T-helper 17 cell (primary cell): ENCODE measurements at places on chromosomes 6 and 20.

DNA sequence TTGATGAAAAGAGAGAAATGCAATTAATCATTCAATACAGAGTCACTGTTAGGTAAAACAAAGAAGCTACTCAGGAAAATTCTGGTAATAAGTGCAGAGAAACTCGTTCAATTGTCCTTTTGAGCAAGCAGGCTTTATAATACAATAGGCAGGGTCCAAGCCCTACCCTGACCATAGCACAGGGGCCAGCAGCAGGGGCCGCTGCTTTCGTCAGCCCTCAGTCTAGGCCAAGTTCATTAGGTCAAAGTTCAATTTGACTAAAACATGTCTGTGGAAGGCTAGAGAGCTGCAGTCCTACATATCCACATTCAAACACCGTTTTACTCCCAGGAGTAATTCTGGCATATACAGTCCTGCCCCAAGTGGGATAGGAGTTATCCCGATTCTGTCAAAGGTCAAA, 94.6 kb downstream of the BCAS1 start:
- H3K27ac ChIP-seq: no peak overlapping the region
- peaks cover 2% of the 10 kb centered on the region for H3K36me3 ChIP-seq
- DNase-seq: no peak
- H3K27me3 ChIP-seq: no peaks in the 10 kb centered on the region

DNA sequence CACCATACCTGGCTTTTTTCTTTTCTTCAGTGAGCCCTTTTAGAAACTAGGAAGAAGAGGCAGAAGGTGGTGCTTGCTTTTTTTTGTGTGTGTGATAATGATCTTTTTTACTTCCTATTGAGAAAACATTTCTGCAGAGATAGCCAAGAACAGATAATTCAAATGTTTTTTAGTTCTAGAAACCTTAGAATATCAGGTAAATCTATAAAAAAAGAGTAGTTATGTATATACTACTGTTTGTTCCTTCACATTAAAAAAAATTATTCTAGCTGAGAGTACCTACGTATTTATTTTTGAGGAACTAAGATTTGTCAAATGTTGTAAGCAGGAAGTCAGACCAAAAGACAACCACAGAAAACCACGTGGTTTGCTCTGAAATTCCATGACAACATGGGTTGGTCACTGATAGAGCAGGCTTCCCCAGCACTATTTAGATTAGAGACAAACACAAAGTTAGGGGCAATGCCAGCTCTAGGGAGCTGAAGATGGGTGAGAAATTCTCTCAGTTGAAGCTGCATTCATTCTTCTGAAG, 12.8 kb downstream of the STK4 start:
- peak; percentile 41 for DNase-seq
- H3K4me3 ChIP-seq: peak overlapping the region; percentile 89
- peak overlapping the region; percentile 100 for H3K27ac ChIP-seq
- H3K27me3 ChIP-seq: no peaks in the 10 kb centered on the region
- H3K4me1 ChIP-seq: peaks cover 70% of the 10 kb centered on the region

- peaks cover 4% of the 10 kb centered on the region for H3K4me1 ChIP-seq
- H3K27me3 ChIP-seq: no peaks in the 10 kb centered on the region
- H3K4me3 ChIP-seq: no peak overlapping the region
Observed at GRCh38 chr6:26064619-26065257, 22.5 kb upstream of the HFE start.

- no peak for DNase-seq
- peak overlapping the region; percentile 2 for H3K4me3 ChIP-seq
- no peaks in the 10 kb centered on the region for H3K27me3 ChIP-seq
- H3K36me3 ChIP-seq: no peaks in the 10 kb centered on the region
- peaks cover 2% of the 10 kb centered on the region for H3K4me1 ChIP-seq
Observed at GRCh38 chr6:140320081-140321080, 945.9 kb upstream of the CITED2 start.

- H3K36me3 ChIP-seq: no peaks in the 10 kb centered on the region
- peak overlapping the region; percentile 93 for H3K27ac ChIP-seq
- DNase-seq: no peak
- peaks cover 23% of the 10 kb centered on the region for H3K4me1 ChIP-seq
- peak overlapping the region; percentile 97 for H3K4me3 ChIP-seq
Observed at GRCh38 chr6:138988469-138988834, 399 bp upstream of the REPS1 start.

DNA sequence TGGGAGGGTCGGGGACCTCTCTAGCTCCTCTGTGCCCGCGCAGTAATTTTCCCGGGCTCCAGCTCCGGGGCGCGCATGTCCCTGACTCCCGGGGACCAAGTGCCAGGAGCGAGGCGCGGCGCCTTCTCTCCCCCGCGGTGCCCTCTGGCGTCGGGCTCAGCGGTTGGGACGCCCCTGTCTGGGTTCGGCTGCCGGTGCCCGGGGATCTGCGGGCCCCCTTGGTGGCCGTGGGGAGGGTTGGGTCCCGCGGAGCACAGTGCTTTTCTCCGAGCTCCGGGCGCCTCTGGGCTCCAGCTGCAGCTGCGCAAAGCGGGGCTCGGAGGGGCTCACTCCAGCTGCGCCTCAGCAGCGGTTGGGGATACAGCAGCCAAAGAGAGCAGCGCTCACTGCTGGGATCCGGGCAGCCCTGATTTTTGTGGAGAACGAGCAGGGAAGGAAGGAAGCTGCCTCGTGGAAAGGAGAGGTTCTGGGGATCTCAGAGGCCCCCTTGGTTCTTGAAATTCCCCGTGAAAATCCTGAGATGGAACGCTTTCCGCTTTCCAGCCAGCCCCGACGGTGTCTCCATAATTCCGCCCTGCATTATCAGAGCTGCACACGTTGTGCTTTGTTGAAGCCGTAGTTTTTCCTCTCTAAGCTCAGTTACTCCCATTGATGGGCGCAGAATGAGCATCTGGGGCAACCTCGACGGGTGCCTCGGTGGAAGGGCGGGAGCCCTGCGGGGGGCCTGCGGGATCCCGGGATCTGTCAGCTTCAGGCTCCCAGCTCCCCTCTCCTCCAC, 861 bp downstream of the PPP1R14C start:
- peaks cover 84% of the 10 kb centered on the region for H3K27me3 ChIP-seq
- H3K36me3 ChIP-seq: peaks cover under 1% of the 10 kb centered on the region
- H3K27ac ChIP-seq: no peak overlapping the region
- H3K4me1 ChIP-seq: peaks cover 5% of the 10 kb centered on the region

DNA sequence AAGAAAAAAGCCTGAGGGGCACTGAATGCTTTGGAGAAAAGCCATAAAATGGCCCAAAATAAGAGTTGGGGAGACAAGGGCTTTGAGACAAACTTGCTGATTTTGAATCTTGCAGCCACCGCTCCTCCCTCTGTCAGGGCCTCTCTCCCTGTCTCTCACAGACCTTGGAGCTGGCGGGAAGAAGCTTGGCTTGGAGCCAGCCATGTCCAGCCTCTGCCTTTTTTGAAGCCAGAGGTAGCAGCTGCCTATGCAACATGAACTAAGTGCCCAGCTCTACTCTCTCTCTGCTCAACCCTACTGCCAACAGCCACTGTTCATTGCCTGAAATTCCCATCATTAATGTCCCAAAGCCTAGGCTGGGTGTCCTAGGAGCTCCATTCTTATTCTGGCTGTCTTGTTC, 63.7 kb upstream of the CTNNBL1 start:
- H3K36me3 ChIP-seq: no peaks in the 10 kb centered on the region
- H3K4me3 ChIP-seq: no peak overlapping the region
- H3K27me3 ChIP-seq: peaks cover 61% of the 10 kb centered on the region
- no peaks in the 10 kb centered on the region for H3K4me1 ChIP-seq
- no peak for DNase-seq
- H3K27ac ChIP-seq: no peak overlapping the region

DNA sequence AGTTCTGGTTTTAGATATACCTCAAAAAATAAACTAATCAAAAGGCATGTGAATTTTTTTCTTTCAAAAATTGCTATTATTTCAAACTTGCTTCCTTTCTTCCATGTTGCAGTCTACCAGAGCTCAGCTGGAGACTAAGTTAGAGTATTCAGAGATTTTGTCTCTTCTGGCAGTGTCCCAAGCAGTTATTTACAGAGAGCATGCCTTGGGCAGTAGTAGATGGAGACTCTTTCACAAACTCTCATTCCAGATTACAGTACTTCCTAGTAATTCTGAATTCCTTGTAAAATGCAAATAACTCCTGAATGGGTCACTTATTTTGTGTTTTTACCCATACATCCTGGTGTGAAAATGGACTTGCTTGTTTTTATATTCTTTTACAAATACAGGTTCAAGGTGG, 703.4 kb downstream of the EPHA7 start:
- H3K27me3 ChIP-seq: no peaks in the 10 kb centered on the region
- DNase-seq: no peak
- H3K4me3 ChIP-seq: no peak overlapping the region
- H3K27ac ChIP-seq: no peak overlapping the region

DNA sequence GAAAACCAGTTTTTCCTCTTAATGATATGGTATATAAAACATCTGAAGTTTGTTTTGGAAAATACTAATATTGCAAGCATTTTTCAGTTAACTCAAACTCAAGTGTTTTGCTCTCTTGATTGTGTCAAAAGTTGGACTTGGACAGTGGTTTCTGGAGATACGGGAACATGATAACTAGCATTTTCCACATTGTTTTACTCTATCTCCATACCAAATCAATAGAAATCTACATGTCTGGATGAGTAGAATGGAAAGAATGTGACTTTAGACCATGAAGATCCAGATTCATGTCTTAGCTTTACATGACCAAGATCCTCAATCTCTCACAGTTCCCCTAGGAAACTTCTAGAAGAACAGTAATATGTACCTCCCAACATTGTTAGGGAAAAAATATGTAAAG, 22.2 kb upstream of the FBXO30 start:
- no peaks in the 10 kb centered on the region for H3K27me3 ChIP-seq
- no peak overlapping the region for H3K27ac ChIP-seq
- no peaks in the 10 kb centered on the region for H3K36me3 ChIP-seq
- no peaks in the 10 kb centered on the region for H3K4me1 ChIP-seq

DNA sequence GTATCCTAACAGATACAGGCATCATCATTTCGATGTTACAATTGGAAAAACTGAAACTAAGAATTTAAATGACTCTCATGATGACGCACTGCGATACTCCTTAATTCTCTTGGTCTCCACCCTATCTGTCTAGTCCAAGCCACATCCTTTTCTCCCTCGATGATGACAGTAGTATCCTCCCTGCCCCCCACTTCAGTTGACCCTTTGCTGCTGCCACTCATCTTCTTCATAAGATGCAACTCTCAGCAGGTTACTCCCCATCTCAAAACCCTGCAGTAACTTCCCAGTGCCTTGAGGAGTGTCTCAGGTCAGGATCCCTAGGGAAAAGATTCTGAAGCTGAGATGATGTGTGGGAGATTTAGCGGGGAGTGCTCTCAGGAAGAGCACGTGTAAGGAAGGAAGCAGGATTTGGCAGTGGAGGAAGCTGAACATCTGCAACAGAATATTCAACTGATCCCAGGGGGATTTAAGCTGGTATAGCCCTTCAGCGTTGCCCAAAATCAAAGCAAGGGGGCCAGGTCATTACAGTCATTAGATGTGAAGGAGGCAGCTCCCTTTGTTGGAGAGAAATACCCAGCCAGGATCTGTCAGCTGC, 16.1 kb downstream of the JPH2 start:
- H3K27ac ChIP-seq: no peak overlapping the region
- H3K27me3 ChIP-seq: peaks cover 80% of the 10 kb centered on the region
- H3K4me1 ChIP-seq: peaks cover 12% of the 10 kb centered on the region
- peaks cover 3% of the 10 kb centered on the region for H3K36me3 ChIP-seq

- no peak for DNase-seq
- no peak overlapping the region for H3K4me3 ChIP-seq
- H3K27me3 ChIP-seq: no peaks in the 10 kb centered on the region
- H3K36me3 ChIP-seq: no peaks in the 10 kb centered on the region
Observed at GRCh38 chr20:13012886-13013285, 4.1 kb downstream of the SPTLC3 start.

DNA sequence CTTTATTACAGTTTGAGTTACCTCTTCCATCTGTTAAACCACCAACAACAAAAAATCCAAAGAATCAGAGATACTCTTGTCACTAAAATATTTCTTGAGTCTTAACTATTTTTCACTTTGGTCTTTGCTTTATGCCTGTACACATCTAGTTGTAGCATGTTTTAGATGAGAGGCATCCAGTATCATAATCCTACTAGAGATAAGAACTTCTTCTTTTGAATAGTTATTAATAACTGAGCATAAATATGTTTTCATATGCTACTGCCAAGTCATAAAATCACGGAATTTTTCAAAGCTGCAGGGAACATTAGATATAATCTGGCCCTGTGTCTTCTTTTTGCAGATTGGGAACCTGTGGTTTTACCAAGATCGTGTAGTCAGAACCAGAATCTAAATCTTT, 55.3 kb downstream of the STK4 start:
- H3K4me1 ChIP-seq: peaks cover 48% of the 10 kb centered on the region
- no peaks in the 10 kb centered on the region for H3K27me3 ChIP-seq
- no peak for DNase-seq
- H3K27ac ChIP-seq: peak overlapping the region; percentile 8
- H3K36me3 ChIP-seq: peaks cover 12% of the 10 kb centered on the region
- no peak overlapping the region for H3K4me3 ChIP-seq

- no peak for DNase-seq
- H3K4me1 ChIP-seq: peaks cover 6% of the 10 kb centered on the region
- H3K36me3 ChIP-seq: no peaks in the 10 kb centered on the region
- no peak overlapping the region for H3K4me3 ChIP-seq
- no peak overlapping the region for H3K27ac ChIP-seq
Observed at GRCh38 chr6:31168606-31169005, 1.9 kb downstream of the POU5F1 start.

DNA sequence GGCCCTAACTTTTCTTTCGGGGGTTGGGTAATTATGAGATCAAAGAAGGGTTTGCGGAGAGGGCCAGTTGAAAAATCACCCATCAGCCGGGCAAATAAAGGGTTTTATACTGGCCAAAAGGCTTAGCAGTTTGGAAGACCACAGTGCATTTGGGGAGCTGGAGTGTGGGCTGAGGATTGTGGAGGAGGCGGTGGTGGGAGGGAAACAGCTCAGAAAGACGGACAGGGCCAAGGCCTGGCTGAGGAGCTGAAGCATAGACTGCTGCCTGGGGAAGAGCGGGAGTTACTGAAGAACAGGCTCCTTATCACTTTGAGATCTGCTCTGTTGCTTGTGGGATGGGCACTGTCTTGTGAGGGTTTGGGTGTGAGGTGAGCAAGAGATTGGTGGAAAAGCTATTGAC, 144.2 kb downstream of the CARMIL1 start:
- H3K36me3 ChIP-seq: no peaks in the 10 kb centered on the region
- no peak overlapping the region for H3K4me3 ChIP-seq
- no peak for DNase-seq

DNA sequence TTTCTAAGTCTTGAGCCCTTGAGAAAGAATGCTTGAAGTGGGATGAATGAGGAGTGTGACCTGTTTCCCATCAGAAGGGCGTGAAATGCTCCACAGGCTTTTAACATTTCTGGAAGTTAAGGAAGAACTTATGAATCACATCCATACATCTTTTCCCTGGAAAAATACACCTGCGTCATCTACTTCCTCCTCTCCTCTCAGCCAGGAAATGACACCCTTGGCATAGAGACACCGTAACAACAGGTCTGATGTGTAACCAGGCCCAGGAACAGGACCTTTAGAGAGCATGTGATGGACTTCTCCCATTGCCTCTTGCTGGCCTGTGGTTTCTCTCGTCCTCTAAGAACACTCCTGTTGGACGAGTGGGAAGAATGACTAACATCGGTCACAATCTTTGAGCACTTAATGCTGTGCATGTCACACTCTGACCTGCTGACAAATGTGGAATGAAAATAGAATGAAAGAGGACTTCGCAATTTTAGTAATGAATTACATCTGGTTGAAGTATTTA, 28.5 kb upstream of the CITED2 start:
- H3K27me3 ChIP-seq: no peaks in the 10 kb centered on the region
- no peaks in the 10 kb centered on the region for H3K4me1 ChIP-seq
- H3K4me3 ChIP-seq: no peak overlapping the region
- no peak for DNase-seq

GRCh38 chr20:42359617-42360016, 741.4 kb upstream of the CHD6 start:
- DNase-seq: no peak
- no peak overlapping the region for H3K27ac ChIP-seq
- no peaks in the 10 kb centered on the region for H3K36me3 ChIP-seq
- no peaks in the 10 kb centered on the region for H3K27me3 ChIP-seq
- no peak overlapping the region for H3K4me3 ChIP-seq
